ENCODE measurements at places on chromosomes 6 and 20.

- DNase-seq: no peak
Observed at GRCh38 chr6:51550243-51550642, 537.2 kb downstream of the PKHD1 start.

- no peak for DNase-seq
Observed at GRCh38 chr6:11215773-11216172, 16.7 kb downstream of the NEDD9 start.

GRCh38 chr20:32213870-32214269, 6.2 kb downstream of the POFUT1 start:
- DNase-seq: no peak

GRCh38 chr6:166487148-166487547, 99.3 kb downstream of the RAMACL start:
- DNase-seq: no peak

DNA sequence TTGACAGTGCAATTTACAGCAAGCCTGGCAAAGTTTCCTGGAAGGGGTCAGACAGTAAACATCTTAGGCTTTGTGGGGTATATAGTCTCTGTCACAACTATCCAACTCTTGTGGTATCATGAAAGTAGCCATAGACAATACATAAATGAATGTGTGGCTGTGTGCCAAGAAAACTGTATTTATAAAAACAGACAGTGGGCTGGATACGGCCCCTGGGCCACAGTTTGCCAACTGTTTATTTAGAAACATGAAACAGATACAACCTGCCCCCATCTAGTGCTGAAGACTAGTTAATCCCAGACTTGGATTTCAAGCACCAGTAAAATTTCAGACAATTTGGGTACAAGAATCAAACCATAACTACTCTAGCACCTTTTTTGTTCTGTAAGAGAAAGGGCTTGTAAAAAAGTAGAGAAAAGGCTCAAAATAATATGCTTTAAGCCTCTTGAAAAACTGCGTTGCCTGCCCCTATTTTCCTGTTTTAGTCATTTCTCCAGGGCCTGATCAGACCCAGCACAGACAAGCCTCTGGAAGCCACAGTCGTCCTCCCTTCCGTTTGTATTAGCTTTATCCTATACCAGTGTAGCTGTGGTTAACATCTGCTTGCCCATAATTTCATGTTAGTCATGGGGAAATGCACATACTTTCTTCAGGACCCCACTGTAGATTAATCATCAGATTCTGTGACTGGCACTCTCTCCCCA, 30.8 kb downstream of the JAG1 start:
- no peak for DNase-seq

DNA sequence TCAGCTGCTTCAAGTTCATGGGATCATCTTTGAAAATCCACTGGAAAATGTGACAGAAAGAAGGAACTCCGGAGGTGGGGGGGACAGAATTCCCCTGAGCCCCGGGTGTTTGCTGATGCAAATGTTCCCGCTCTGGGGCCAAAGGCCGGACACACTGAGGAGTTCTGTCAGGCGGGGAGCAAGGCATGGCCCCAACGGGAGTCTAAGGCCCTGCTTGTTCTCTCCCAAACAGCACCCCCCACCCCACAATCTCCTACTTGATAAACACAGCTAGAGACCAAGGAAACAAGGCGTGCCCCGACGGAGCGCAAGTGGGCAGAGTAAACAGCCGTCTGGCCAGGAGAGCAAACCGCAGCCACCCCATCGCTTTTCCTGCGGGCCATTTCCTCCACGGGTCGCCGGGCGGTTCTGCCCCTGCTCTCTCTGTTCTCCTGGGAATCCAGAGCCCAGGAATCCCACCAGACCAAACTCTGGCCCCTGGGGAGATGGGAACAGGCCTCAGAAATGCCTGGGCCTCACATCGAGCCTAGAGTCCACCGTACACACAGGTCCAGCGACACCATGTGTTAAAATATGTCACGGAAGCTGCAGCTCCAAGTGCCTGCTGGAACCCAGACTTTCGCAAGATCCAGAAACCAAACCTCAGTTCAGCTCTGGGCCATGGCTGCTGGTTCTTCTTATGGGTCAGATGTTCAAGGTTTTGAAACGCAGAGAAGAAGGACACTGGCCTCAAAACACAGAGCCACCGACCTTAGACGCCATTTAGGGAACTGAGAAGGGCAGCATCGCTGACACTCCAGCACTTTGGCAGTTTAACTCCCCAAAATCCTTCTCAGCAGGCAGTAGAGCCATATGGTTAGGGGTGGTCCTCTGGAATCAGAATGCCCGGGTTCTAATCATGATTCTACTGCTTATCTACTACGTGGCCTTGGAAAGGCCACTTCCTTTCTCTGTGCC, 104.2 kb downstream of the PREX1 start:
- no peak for DNase-seq

- DNase-seq: peak; percentile 9
Observed at GRCh38 chr20:38498909-38499308, 26.3 kb downstream of the RALGAPB start.

- no peak for DNase-seq
Observed at GRCh38 chr6:35973670-35974222, 50.7 kb downstream of the SLC26A8 start.

DNA sequence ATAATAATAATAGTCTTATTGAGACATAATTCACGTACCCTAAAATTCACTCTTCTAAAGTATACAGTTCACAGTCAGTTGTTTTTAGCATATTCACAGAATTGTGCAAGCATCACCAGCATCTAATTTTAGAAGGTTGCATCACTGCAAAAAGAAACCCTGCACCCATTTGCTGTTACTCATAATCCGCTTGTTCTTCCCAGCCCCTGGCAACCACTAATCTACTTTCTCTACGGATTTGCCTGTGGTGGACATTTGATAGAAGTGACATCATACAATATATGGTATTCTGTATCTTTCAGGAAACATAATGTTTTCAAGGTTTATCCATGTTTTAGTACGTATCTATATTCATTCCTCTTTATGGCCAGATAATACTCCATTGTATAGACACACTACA, 41.5 kb upstream of the FAM184A start:
- DNase-seq: peak; percentile 28

DNA sequence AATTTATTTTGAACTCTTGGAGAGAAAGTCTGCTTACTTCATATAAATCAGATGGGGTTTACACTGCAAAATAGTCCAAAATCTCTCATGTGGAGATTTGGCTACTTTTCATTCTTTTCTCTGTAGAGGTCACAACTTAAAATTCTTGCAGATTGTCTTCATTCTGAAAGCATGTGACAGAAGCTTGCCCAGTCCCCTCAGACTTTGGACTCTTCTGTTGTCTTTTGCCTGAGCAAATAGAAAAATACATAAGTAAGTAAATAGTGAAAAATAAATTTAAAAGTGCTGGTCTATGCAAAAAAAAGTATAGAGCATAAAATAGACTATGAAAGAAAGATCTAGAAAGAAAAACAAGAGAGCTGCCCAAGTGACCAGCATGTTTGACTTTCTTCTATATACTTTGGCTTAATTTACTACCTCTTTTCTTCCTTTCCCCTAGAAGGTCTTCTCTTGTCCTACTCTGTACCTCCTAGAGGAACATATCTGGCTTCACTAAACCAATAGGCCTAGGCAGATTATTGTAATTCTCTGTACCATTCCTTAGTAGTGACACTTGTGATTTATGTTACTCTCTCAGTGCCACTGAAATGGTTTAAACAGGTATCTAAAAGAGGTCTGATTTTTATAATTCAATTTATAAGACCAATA, 260.9 kb downstream of the TENT5A start:
- no peak for DNase-seq

DNA sequence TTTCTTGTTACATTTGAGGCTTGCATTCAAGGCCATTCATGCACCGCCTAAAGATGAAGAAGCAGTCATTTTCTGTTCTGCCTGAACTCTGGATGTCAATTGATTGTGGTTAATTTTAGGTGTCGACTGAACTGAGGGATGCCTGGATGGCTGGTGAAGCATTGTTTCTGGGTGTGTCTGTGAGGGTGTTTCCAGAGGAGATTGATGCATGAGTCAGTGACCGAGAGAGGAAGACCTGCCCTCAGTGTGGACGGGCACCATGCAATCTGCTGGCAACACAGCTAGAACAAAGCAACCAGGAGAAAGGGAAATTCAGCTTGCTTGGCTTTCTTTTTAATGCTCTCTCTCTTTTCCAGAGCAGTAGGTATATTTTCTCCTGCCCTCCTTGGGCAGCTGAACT, 164.1 kb upstream of the ECI2 start:
- DNase-seq: no peak

- DNase-seq: no peak
Observed at GRCh38 chr6:31170600-31170881, at the start of gene POU5F1. POU5F1 (minus strand) TSS chr6:31170682; CDS start chr6:31170620, 62 bp downstream.

DNA sequence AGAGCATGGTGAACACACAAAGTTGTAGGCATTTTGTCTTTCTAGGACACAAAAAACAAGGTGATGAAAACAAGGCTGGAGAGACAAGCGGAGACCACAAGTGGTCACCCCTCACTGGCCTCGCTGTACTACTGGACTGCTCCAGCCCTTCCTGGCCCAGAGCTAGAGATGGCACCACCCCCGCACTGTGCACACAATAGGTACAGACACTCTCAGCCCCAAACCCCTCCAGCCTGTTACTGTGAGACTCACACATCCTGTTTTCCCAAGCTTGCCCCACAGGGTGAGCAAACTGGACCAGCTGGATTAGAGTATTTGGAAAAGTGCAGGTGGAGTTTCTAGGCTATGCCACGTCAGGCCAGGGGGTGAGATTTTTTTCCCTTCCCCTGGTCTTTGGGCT, 8.4 kb upstream of the ZSWIM1 start:
- DNase-seq: no peak

DNA sequence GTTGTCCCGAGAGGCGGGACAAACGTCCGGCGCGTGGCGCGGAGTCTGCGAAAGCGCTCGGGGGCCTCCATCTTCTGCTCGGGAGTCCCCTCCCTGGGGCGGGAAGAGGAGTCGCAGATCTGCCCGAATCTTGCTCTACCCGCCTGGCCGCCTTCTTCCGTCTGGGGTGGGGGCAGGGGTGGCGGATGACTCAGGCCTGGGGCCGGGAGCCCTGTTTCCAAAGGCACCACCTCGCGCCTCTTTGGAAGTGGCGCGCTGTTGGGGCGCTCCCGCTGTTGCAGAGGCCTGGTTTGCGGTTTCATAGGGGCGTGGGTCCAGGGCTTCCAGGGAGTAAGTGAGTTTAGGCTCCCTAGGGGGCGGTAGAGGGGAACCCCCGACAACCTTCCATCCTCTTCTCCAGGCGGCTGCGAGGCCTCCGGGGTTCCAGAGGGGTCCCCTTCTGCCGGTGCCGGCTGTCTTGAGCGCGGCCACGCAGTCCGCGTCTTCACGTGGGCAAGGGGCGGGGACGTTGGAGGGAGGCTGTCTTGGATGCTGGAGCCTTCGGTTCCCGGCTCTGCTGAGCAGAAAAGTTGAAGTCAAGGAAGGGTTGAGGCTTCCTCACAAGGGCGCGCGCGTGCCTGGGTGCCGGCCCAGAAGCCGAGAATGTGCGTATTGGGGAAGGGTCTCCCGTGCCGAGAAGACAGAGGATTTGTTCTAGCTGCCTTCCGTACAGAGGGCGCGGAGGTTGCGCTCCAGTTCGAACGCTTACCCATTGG, 2.6 kb upstream of the TFAP2C start:
- peak; percentile 52 for DNase-seq

DNA sequence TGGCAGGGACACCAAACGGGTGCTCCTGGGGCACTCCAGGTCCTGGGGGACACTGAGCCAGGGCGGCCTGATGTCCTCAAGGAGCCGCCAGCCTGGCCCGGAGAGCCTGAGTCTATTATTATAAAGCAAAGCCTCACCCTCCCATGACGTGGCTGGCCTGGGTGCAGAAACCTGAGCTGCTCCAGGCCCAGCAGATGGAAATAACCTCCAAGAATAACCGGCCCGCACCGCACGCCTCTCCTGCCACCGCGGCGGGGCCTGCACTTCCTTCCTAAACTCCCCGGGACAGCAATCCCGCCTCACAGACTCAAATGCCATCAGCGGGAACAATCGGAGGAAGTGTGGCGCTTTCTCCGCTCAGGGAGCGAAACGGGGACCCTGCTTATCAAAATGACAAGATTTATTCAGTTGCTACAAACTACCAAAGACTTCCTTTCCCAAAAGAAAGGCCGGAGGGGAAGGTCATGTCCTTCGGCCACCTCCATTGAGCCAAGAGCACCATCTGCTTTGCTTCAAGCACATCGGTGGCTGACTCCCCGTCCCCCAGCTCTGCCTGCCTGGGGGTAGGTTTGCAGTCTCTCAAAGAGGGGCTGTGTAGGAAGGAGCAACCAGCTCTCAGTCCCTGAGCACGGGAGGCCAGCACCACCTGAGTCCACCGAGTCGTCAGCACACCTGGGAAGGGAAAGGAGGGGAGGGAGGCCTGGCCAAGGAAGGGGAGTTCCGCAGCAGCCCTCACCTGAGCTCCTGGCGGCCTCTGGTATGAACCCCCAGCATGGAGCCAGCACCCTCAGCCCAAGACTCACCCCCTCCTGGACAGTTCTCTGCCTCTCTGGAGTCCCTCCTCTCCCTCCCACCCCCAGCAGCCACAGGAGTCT, 78.6 kb upstream of the QKI start:
- no peak for DNase-seq

- DNase-seq: no peak
Observed at GRCh38 chr6:144776031-144776819, 491.1 kb downstream of the UTRN start.

GRCh38 chr20:703006-703405, 27.4 kb upstream of the SCRT2 start:
- no peak for DNase-seq

All from AG08396 (cell line).